Right lung (tissue), 10 donors: ENCODE measurements at places on chromosomes 1 and 21. TPM values are rescaled to one million over a fixed set of nuclear protein-coding genes. Genes with fewer than 3 reads are reported as not detected.

PGBD5 gene
- polyA plus RNA-seq = 3.3 TPM

SMCP gene
- not detected for polyA plus RNA-seq

IVNS1ABP gene
- polyA plus RNA-seq = 200 TPM

CHODL gene
- polyA plus RNA-seq = 3.4 TPM

MCOLN2 gene
- 2.4 TPM for polyA plus RNA-seq

DNA sequence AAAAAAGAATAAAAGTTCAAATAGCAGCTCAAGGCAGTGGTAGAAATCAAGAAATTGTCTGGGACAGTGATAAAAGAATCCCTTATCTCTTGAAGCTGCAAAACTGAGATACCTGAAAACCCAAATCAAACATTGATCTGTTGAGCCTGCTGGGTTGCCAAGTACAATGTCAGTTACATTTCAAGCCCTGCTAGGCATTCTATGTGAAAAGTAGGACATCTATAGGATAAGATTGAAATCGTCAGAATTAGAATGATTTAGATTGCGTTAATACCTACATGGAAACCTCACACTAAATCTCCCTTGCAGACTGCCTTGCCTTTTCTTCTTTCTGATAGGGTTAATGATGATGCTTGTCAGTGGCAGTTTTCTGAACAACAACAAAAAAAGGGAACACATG lies 1684.4 kb upstream of the B3GALT2 start:
- DNase-seq = no peak

DNA sequence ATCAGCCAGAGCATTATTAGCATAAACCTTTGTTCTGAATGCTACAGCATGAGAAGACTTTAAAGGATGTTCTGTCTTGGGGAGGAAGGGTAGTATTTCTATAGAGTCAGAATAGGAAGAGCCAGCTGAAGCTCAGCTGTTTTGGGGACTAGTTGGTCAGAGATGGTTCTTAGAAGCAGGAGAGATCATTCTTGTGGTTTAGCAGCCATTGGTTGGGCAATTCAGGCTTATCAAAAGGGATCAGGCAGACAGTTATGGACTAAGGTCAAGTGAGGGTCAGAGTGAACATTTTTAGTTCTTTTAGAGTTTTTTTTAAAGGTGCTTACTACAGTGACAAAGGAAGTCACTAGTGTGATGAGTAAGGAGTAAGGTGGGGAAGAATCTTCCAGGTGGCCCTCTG lies 245.5 kb downstream of the RPS6KC1 start:
- DNase-seq = no peak

DNA sequence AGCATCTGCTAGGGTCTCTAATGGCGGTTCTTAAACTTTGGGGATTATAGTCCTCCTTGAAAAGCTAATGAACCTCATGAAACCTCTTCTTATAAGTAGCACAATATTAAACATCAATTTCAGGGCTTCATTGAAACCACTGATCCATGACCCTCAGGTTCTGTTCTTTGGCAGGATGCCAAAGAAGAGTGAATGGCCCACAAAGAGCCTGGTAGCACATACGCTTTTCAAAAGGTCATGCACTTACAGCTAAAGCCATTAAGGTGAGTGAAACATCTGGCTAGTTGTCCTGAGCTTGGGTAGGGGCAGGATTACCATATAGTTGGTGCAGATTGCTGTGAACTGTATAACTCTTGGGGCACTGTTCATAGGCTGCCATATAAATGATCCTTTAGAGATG lies 42.3 kb downstream of the MDM4 start:
- DNase-seq = no peak

DNA sequence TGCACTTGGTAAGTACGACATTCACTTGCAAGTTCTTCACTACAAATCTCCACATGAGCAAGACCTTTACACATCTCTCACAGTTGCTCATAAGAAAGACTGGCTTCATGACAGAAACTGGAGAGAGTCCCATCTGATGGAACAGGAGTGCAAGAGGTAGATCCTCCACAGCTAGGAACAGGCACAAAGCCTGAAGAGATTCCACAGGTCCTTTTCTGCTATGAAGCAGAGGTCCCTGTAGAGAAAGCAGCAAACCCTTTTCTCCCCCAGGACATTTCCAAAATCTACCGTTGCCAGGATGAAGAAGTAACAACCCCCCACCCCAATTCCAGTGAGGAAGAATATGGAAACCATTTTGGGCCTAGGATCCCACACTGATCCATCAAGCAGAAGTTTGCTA lies 47.3 kb downstream of the EIF4G3 start:
- DNase-seq = no peak

- DNase-seq = no peak
Measured at GRCh38 chr21:37917612-37918011, 1.4 kb upstream of the KCNJ6 start.

GRCh38 chr1:160179336-160179735 lies 11.0 kb upstream of the CASQ1 start:
- DNase-seq = no peak

GRCh38 chr1:47137198-47137597 lies at the start of gene CYP4A22:
Gene CYP4A22, plus strand, starts transcription at chr1:47137441. Its CDS starts 45 bp downstream, at chr1:47137486.
- DNase-seq = no peak
